ENCODE measurements at places on chromosomes 2 and 18.

DNA sequence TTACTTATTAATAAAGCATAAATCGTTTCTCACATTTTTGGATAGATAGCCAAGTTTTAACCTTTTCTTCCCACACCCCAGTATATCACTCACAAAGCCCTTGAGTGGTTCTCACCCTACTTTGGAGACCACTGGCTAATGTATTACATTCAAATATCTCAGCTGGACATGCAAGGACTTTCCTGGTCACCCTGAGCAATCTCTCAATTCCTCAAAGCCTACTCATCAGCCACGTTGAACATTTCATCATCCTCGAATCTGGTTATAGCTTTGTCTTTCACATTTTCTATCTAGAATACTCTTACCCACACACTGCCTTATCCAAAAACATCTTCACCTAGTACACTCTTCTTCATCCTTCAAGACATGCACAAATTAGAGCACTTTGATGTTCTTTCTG is 71.1 kb upstream of the MAPRE2 start:
- no peak for DNase-seq

DNA sequence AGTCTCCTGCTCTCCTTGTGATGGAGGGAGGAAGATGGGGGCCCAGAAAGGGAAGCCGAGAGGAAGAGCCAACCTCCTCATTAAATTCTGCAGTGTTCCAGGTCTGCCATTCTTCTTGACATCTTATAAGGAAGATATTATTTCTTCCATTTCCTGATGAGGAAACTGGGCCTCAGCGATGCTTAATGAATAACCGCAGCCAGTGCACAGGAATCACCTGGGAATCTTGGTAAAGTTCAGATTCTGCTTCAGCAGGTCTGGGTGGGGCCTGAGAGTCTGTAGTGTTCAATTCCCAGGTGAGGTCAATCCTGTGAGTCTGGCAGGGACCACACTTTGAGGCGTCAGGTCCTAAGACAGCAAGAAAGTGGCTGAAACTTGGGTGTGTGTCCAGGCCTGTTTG is 17.3 kb downstream of the PCARE start:
- no peak for DNase-seq

DNA sequence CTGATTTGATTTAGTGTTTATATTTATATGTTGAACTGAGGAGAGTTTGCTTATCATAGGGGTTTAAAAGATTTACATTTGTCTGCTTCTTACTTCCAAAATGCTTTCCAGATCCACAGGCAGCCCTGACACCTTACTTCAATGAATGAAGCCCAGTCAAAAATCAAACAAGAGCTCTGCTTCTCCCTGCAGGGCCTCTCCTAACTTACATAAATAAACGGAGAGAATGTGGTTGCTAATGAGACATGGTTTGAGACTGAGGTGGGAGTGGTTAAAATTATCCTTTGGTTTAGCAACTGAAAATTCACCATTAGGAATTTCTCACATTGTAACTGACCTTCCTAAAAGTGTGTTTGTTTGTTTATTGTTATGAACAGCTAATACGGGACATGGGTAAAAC is 612.3 kb upstream of the FANCL start:
- no peak for DNase-seq

- no peak for DNase-seq
Measured at GRCh38 chr2:15073664-15074063, 441.1 kb downstream of the LRATD1 start.

- DNase-seq, result no peak
Measured at GRCh38 chr18:72652990-72653593, 109.0 kb upstream of the CBLN2 start.

- DNase-seq, result no peak
Measured at GRCh38 chr18:44411976-44412375, 268.7 kb upstream of the SETBP1 start.
